ENCODE measurements at places on chromosomes 7 and 10.
A peak's percentile ranks its signal among the peaks of the same experiment; 100 is the strongest.

DNA sequence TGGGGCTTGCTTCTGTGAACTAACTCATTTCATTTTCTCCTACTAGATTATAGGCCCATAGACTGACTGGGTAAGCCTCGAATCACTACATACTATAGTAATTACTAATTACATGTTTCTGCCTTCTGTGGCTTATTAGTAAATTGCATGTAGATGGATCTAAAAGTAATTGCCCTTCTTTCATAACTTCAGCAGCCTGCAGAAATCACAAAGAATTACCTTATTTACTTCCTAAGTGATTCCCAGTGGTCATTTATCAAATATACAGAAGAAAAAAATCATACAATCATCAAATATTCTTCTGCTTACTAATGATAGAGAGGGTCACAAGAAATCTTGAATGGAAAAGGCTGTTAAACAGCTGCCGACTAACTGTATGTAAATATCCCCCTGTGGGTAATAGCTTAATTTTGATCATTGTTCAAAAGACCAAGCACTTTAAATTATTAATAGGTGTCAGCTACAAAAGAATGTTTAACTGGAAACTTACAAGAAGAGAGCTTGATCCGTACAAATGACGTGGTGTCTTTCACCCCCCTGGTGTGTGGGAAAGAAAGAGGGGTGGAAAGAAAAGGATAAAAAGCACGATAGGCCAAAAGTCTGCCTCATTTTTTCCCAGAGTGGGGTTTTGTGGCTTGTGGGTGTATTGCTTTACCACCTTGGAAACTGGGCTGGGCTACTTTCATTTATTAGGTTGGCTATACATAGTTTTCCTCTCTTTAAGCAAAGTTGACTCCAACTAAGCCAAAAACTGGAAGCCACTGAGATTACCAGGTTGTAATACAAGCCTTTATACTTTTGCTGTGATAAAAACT, 361.8 kb upstream of the ZMIZ1 start:
- peak; percentile 24 for DNase-seq

- DNase-seq: no peak
Observed at GRCh38 chr10:129580010-129580409, 113.0 kb downstream of the MGMT start.

DNA sequence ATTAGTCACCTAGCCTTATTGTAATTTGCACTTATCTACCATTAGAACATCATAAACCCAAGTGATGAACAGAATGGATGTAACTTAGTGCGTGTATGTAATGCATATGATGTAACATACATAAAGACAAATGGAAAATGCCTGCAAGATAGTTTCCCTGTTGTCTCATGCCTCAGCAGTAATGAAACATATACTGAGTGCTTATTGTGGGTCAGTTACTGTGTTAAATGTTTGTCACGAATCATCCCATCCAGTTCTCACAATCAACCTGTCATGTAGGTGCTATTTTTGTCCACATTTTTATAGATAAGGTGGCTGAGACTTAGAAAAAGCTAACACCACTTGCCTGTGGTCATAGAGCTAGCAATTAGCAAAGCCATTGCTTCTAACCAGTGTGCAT, 350.8 kb downstream of the AUTS2 start:
- no peak for DNase-seq

DNA sequence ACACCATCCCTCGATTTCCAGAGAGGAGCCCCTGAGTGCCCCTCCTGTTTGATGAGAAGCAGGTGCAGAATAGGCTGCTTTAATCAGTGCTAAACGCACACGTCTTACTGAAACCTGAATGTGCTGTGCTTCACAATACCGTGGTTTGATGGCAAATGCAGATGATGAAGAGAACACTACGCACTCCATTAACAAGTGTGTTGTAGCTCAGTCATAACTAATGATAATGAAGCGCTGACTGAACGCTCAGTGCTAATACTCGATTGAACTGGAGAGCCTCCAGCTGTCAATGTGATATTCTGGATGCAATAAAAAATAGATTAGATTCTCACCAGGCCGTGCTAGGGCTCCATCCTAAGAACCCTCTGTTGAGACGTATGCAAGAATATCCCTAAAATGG, 279.7 kb upstream of the PLPP4 start:
- DNase-seq: no peak

GRCh38 chr10:131816157-131816775, 84.5 kb upstream of the PPP2R2D start:
- DNase-seq: no peak

DNA sequence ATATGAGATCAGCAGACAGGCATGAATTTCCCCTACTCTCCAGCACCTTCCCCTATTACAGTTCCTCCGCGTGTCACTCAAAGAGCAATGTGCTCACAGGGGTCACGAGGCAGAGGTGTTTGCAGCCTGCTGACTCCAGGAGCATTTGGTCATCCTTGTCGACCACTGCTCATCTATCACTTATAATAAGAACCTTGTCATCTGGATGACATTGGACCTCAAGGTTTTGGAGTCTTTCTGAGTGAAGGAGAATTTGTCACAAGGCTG, 32.9 kb upstream of the PLPP4 start:
- DNase-seq: no peak

GRCh38 chr10:118445535-118445934, 103.4 kb upstream of the FAM204A start:
- DNase-seq: no peak

DNA sequence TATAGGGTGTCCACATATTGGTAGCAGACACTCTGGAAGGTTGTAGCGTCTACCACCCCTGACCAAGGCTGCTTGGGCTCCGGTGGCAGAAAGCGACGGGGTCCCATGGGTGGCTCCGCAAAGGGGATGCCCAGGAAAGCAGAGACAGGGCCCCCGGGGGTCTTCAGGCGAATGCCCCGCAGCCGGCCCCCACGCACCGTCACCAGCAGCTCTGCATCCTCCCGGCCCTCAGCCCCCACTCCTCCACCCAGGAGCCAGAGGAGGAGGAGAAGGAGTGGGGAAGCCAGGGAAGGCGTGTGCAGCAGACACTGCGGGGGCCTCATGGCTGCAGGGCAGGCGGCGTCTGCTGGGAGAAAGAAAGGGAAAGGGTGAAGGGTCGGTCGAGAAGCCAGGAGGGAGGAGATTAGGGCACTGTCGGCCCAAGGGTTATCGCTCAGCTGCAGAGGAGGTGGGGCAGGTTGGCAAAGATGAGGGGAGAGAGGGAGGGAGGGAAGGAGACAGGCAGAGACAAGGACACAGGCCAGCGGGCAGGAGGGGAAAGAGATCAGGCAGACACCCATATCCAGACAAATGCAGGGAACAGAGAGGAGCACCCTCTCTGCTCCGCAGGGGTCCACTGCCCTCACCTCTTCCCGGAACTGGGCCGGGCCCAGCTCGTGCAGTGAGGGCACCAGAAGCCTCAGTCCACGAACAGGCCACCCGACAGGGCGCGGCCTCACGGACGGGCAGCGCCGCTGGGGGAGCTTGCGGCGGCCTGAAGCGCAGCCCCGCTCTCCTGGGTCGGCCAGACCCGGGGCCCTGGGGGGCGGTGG, 1.6 kb downstream of the ACHE start:
- no peak for DNase-seq

DNA sequence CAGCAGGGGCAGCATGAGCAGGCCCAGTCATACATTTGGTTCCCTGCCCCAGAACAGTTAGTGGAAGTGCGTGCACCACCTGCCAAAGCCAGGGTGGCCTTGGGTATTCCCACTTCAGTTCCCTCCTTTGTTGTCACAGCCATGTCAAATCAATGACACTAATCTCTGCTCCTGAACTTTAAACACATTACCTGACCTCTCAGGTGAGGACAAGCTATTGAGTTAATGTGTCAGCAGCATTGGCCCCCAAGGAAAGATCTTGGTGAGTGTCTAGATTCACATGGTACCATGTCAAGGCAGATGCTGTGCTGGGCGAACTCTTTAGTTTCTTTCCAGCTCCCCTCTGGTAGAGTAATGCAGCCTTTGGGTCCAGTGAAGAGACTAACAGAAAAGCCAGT, 2.1 kb downstream of the CYP3A5 start:
- no peak for DNase-seq

- DNase-seq: no peak
Observed at GRCh38 chr10:106618646-106619045, 545.9 kb downstream of the SORCS1 start.

GRCh38 chr7:9598411-9598810, 1165.0 kb downstream of the NXPH1 start:
- no peak for DNase-seq

GRCh38 chr7:150342121-150342408, 636 bp upstream of the RARRES2 start:
- DNase-seq: no peak

GRCh38 chr7:102935450-102936115, 22.8 kb downstream of the LRRC17 start:
- DNase-seq: no peak

GRCh38 chr10:124231168-124232155, 138.1 kb upstream of the CHST15 start:
- DNase-seq: peak; percentile 61

GRCh38 chr10:123038782-123039631, 30.2 kb downstream of the ACADSB start:
- DNase-seq: no peak

GRCh38 chr10:31921031-31921430, 7.6 kb downstream of the ARHGAP12 start:
- no peak for DNase-seq

DNA sequence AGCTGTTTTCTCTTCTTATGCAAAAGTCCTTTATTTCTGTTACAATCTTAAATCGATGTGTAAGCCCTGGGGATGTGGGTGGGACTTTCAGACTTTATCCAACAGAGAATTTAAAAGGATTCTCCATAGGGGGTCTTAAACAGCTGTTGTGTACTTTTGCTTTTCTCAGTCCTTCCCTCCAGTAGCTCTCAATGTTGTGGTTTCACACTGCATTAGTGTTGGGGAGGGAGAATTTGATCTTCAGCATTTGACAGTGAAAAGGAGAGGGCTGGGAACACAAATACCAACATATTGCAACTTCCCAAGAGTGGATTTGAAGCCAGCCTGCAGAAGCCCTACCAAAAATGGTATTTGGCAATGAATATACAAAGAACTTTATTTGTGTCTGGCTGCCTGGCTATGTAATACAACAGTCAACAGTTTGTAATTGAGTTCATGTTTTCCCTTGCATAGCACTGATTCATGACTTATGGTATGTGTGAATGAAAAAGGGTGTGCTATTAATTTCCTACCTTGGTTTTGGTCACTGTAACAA, 80.1 kb upstream of the CAPZA2 start:
- DNase-seq: no peak

DNA sequence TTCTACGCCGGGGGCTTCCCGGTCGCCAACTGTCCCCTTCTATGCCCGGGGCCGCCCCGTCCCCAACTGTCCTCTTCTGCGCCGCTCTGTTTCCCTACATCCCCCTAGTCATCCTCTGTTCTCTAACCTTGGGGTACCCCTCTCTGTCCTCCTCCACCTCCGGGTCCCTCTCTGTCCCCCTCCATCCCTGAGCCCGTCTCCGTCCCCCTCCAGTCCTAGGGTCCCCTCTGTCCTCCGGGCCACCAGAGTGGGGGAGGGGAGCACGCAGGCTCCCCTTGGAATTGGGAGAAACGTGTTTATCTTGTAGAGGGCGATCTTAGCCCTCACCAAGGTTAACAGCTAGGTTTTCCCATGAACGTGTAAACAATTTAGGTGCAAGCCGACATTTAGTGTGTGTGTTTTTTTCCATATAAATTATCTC, 852 bp upstream of the KLF6 start:
- peak; percentile 55 for DNase-seq

DNA sequence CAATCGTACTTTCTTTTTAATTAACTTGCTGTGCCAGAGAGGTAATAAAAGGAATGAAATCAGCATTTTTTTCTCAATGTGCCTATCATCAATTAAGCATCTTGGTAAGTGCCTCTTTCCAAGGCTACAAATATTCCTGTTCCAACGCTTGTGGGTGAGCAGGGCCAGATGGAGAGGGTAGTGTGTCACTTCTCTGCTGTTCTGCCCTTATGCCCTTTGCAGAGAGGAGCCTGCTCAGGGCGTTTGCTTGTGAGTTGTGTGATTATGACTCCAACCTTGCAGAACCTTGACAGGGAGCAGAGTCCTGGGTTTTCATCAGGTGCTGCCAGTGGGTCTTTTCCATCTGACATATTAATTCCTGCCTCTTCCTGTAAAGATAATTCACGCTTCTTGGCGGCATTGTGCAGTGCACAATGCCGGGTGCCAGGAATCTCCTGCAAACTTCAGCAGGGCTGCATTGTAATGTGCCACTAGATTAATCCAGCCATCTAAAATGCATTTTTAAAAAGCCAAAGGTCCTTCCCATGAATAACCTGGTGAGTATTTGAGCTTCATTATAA, 234.4 kb downstream of the ARHGAP12 start:
- no peak for DNase-seq

GRCh38 chr7:135742371-135742770, 6.2 kb downstream of the FAM180A start:
- no peak for DNase-seq

DNA sequence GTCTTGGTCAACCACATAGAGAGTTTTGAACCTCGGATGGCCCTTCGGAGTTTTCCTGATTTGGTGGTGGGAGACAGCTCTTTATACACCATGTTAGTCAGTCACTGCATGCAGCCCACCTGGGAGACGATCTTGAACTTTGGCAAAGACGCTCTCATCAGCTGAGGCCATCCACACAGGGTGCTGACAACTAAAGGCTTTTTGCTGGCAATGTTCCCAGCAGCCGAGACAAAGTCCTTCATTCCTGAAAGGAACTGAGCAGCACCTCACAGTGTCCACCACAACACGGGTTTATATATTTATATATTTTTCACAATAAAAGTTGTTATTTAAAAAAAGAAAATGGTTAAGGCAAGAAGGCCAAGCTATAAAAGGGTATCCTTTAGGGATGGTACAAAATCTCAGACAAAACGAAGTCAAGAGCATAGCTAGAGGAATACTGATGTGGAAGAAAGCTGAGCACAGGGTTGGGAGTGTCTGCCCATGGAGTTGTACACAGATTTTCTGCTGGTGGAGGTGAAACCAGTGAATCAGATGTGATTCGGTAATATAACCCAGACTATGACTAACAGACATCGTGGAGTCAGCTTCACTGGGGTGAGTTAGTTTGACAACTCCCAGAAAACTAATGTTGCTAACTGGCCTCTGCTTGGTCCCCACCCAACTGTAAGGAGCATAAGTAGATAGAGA, 27.4 kb upstream of the CAPZA2 start:
- no peak for DNase-seq

DNA sequence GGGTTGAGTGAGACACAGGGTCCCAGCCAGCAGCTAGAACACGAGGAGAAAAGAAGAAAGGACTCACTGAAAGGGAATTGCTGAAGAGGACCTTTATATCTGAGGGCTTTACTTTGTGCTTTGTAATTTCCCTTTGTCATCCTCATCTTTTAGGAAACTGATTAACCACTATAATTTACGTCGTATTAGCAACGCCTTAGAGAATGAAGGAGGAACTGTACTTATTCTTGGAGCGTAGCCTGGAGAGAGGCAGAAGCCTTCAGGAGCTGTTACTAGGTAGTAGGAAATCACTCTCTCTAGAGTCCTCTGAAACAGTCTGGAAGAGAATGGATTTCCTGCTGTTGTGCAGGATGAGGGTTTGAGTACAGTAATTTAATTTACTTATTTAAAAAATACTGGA, 101.0 kb upstream of the STEAP1B start:
- DNase-seq: no peak

GRCh38 chr7:131302876-131303707, 24.6 kb upstream of the MKLN1 start:
- DNase-seq: no peak

- peak; percentile 12 for DNase-seq
Observed at GRCh38 chr7:22821702-22822485, 755 bp downstream of the TOMM7 start.
